Erythroblast (primary cell): ENCODE measurements at places on chromosomes 12 and 14.

DNA sequence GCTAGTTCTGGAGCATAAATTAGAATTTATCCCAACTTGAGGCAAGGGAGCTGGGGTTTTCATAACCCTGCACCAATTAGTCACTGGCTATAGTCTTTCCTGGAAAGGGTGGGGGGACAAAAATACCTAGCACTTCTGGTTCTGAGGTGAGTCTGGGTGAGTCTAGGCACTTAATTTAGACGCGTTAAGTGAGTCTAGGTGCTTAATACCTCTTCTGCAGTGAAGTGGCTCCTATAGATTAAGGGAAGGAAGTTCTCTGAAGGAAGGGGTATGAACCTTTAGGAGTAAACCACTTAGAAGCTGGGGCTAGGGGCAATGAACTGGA is 251.7 kb downstream of the EFCAB11 start:
- DNase-seq: no peak

GRCh38 chr12:6959058-6959804 is 8.1 kb downstream of the PTPN6 start:
- DNase-seq: no peak

DNA sequence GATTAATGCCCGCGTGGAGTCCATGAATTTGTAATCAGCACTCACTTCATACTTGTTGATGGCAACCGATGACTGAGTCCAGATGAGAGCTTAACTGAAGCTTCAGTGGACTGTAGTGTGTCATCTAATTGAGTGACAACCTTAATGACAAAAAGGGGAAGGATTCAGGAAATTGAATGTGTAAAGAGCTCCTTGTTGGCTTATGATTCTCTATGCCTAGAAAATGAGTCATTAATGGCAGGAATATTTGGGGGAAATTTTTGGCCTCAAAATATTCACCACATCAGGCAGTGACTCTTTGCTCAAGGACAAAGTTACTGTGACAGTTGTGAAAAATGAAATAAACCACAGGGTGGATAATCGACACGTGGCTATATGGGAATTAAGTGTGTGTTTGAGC is 55.3 kb upstream of the STON2 start:
- no peak for DNase-seq

GRCh38 chr14:40197344-40197743 is 765.1 kb upstream of the FBXO33 start:
- DNase-seq: no peak

GRCh38 chr12:26122061-26122680 is 2.7 kb downstream of the BHLHE41 start:
- peak; percentile 36 for DNase-seq

GRCh38 chr12:14768823-14769405 is 34.4 kb downstream of the WBP11 start:
- peak; percentile 27 for DNase-seq

GRCh38 chr12:47813511-47814196 is 6.0 kb downstream of the HDAC7 start:
- DNase-seq: no peak

DNA sequence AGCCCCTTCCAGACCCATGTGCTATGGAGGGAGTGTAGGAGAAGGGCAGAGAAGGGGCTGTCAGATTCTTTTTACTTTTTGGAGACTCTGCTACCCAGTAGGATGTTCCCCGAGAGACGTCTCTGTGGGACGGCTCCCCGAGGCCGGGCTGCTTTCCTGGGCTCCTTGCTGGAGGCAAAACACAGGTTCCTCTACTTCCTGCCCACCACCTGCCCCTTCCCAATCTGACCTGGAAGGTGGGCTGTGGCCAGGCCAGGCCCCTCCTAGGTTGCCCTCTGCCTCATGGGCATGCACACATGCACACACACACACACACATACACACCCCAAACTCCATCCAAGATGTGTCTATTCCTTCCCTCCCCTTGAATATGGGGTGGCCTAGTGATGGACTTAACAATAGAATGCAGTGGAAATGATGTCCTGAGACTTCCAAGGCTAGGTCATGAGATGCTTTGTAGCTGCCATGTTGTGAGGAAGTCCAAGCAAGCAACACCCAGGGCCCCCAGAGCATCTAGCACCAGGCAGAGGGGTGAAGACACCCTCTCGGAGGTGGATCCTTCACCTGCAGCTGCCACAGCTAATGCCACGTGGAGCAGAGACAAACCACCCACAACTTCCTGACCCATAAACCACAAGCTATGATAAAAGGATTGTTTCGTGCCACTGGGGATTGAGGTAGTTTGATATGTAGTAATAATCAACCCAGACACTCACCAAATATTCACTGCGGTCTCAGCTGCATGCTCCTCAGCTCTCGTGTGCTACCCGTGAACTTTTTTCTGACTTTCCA is 1.6 kb upstream of the ASB2 start:
- no peak for DNase-seq

- no peak for DNase-seq
These were observed at the start of gene MGAT4C for GRCh38 chr12:86256163-86256562. Gene MGAT4C, minus strand, starts transcription at chr12:86256391.

DNA sequence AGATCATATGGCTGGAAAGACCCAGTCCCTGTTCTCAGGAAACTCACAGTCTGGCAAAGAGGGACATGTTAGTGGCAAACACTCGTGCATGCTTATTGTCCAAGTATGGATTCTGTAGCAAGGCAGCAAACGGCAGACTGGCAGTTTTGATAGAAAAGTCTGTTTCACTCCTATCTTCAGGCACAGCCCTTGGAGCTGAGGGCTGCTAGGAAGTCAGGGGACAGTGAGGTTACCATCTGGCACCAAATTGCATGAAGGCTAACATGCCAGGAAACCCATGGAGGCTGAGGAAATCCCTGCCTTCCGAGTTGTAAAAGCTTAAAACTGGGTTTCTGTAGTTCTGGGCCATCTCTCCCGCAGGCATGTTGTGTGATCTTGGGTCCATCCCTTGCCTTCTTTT is 32.9 kb downstream of the CALM1 start:
- no peak for DNase-seq

DNA sequence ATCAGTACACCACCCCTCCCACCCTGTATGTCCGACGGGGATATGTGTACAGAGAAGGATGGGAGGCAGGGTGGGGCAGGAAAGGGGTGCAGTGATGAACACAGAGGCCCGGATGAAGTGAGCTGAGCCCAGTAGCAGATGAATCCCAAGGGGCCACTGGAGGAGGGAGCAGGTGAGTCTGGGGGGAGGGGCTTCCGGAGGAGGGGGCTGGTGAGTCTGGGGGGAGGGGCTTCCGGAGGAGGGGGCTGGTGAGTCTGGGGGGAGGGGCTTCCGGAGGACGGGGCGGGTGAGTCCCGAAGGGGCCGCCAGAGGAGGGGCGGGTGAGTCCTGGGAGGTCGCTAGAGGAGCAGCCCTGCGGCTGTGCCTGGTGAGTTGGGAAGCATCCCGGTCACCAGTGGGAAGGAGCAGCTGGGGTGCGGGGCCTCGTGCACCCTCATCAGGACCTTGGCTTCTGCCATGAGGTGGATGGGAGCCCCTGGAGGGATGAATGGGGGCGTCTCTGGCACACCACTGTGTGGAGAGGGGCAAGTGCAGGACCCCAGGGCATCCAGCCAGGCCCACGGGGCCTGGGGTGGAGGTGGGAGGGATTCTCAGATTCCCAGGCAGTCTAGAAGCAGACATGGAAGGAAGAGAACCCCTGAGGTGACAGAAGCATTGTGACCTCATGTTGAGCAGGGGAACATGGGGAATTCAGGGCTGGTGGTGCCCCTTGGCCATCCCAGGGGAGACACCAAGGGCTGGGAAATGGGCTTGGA is 14.0 kb downstream of the BEGAIN start:
- no peak for DNase-seq

- DNase-seq: no peak
These were observed 1049.2 kb downstream of the AACS start for GRCh38 chr12:126114441-126114840.

GRCh38 chr12:49543221-49543913 is 4.5 kb downstream of the KCNH3 start:
- no peak for DNase-seq

DNA sequence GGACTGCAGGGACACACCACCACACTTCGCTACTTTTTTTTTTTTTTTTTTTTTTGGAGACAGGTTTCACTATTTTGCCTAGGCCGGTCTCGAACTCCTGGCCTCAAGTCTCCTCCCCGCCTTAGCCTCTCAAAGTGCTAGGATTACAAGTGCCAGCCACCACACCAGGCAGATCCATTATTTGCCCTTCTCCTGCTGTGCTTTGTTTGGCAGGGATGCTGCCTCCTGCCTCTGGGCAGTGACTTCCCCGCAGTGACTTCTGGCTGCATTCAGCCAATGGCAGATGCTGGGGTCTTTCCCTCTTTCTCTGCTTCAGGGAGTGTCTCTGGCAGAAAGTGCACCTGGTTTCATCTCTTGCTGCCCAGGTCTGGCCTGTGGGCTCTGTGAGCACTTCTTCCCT is 6.7 kb upstream of the MORN3 start:
- no peak for DNase-seq

DNA sequence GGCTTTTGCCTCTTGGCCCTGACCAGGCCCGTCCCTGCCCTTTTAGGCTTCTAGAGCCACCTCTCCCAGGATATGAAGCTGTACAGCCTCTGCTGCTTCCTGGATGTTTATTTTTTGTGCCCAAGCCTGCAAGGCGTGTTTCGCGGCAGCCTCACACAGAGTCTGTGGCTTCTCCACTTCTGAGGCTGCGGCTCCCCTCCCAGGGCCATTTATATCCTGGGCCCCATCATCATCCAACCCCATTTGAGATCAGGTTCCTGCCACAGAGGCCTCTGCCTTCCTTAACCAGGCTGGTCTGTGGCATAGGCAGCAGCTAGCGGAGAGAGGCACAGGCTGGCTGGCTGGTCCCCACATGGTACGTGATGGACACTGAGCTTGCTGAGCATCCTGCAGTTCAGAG is 114.1 kb upstream of the PWP1 start:
- no peak for DNase-seq

DNA sequence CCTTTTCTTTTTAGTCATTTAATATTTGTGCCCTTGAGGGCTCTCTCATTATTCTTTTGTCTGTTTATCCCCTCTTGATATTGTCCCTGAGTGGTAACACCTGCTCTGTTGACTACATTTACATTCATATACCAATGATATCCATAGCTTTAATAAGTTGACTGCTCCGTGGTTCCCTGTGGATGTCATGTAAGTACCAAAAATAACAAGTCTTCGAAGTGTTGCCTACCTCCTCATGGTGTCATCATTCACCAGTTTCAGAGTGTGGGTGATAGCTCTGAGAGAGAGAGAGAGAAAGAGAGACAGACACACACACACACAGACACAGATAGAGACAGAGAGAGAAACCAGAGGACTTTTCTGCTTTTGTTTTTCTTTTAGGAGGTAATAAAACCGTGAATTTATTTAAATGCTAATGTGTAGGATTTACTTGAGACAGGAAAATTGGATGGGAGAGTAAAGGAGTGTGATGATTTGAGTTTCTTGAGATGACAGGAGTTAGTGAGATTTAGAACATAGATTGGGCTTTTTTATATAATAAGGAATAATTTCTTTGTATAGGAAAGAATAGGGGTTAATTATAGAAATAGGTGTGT is 52.2 kb downstream of the PAPOLA start:
- DNase-seq: no peak

DNA sequence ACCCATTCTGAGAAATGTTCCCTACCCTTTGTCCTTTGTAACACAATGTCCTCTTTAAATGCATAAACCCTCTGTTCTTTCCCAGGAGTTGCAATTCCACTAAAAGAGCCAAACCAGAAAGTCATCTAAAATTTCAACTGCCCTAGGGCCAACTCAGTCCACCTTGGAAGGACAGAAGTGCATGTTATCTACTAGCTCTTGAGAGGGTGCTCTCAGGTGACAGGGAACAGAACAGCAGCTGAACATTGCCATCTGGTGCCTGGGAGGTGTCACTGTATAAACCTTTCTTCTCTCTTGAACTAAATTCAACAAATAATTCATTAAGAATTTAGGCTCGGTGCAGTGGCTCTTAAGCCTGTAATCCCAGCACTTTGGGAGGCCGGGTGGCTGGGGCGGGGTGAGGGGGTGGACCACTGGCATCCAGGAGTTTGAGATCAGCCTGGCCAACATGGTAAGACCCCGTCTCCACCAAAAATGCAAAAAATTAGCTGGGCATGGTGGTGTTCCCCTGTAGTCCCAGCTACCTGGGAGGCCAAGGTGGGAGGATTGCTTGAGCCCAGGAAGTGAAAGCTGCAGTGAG is 10.3 kb upstream of the FERMT2 start:
- DNase-seq: peak; percentile 50

DNA sequence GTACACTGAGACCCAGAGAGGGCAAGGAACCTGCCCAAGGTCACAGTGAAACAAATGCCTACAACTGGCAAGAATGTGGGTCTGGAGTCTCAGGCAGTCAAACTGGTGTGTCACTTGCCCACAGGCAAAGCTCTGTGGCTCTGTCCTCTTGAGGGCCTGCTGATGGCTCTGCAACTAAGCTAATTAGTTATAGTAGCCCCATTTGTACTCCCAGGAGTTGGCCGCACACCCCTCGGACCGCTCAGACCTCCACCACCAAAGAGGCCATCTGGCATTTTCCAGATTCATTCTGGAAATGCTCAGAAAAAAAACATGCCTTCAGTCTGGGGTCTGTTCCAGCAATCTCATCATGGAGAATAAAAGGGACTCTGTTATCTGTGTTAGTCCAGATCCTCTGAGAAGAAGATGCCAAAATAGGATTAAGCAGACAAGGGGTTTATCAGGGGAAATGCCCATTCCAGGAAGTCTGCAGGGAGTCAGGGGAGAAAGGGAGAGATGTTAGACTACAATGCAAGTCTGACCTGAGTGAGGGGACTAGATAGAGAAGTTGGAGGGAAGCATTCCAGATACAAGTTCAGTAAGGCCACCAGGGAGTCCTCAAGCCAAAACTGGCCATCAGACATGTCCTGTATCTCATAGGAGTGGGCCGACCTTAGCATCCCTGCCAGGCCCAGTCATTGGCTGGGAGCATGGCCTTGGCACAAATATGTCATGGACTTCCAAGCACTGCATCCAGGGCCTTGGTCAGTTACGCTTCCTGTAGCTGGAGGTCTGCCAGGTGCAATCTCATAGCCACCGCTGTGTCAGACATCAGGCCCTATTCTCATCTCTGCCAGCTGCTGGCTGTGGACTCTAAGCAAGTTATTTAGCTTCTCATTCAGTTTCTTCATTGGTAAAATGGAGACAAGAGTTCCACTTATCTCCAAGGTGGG is 15.4 kb upstream of the OAS1 start:
- no peak for DNase-seq

- DNase-seq: no peak
These were observed 143.7 kb downstream of the AACS start for GRCh38 chr12:125208942-125209341.

GRCh38 chr12:51975196-51975595 is 23.7 kb downstream of the ACVR1B start:
- no peak for DNase-seq

DNA sequence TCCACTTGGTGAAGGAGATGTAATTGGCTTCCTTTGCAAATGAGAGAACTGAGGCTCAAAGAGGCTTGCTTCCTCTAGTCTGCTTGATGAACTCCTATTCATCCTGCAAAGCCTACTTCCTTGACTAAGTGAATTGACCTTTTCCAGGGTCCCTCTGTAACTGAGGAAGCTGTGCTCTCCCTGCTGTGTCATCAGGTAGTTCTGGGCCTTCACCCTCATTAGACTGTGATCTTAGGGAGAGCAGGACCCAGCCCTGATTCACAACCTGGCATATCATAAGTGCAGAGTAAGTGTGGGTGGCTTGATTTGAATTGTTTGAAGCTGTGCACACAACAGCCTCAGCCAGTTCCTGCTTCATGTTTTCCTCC is 16.3 kb downstream of the ASB2 start:
- DNase-seq: no peak

- no peak for DNase-seq
These were observed 435.6 kb upstream of the LRFN5 start for GRCh38 chr14:41171045-41171444.
